ENCODE measurements at places on chromosomes 16 and 17.

DNA sequence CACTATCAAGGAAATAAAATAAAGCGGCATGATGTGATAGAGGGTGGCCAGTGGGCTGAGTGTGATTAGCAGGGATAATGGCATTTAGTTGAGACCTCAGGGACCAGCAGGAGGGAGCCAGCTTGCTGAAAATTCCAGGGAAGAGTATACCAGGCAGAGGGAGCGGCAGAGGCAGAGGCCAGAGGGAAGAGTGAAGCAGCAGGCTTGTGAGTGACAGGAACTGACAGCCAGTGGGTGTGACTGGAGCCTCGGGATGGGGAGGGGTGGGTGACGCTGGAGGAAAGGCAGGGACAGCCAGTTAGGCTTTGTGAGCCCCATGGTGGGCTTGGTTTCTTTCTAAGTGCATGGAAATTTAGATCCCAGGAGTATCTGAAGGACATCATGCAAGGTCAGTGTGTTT, 209.7 kb upstream of the CACNG3 start:
- no peak for DNase-seq

DNA sequence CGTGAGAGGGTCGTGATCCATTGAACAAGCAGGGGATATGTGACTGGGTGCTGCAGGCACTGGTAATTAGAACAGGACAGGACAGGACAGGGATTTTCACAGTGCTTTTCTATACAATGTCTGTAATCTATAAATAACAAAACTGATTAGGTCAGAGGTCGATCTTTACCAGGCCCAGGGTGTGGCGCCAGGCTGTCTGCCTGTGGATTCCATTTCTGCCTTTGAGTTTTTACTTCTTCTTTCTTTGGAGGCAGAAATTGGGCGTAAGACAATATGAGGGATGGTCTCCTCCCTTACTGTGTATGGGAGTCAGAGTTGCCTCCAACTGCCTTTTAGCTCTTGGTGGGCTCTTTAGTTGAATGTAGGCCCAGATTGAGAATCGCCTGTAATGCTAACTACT, 1.5 kb upstream of the ZNF764 start:
- no peak for DNase-seq

GRCh38 chr17:10135539-10136257, 62.7 kb downstream of the GAS7 start:
- peak; percentile 75 for DNase-seq

GRCh38 chr16:27950206-27950887, 113.2 kb downstream of the GSG1L start:
- no peak for DNase-seq

DNA sequence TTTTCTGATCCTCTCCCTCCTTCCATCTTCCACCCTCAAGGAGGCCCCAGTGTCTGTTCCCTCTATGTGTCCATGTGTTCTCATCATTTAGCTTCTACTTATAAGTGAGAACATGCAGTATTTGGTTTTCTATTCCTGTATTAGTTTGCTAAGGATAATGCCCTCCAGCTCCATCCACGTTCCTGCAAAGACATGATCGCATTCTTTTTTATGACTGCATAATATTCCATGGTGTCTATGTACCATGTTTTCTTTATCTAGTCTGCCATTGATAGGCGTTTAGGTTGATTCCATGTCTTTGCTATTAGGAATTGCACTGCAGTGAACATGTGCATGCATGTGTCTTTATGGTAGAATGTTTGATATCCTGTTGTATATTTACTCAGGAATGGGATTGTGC, 275.1 kb downstream of the BCAS3 start:
- DNase-seq: no peak

DNA sequence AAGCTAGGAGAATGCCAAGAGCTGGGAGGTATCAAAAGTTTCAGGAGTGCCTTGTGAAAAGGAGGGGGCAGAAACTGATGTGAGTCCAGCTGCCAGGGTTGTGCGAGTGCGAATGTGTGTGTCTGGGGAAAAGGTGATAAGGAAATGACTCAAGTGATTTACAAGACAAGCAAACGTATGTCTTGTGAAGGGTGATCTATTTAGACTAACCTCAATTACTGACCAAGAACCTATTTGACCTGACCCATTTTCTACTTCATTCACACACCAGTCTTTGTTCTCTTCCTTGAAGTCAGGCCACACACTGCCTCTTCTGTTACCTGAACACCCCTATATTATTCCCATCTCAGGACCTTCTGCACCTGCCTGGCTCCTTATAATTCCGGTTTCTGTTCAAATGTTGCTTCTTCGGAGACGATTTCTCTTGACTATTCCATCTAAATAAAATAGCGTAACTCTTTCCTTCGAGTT, 1.0 kb downstream of the GDE1 start:
- peak; percentile 14 for DNase-seq

GRCh38 chr17:80884811-80885210, 106.8 kb upstream of the CHMP6 start:
- no peak for DNase-seq

DNA sequence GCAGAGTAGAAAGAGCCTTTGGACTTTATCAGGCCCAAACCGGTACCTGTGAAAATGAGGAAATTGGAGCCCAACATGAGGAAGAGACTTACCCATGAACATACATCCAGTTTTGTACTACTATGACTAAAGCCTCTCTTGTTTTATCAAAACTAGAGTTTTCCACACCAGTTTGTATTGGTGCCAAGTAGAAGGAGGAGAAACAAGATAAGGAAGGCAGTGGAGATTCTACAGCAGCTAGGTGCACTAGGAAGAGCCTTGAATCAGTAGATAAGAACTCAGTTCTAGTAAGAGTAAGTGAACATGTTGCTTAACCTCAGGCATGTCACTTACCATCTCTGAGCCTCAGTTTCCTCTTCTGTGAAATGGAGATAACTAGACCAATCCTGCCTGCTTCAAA, 13.7 kb upstream of the TMEM132E start:
- no peak for DNase-seq

- DNase-seq: no peak
Measured at GRCh38 chr16:10663146-10663545, 31.6 kb downstream of the TEKT5 start.

DNA sequence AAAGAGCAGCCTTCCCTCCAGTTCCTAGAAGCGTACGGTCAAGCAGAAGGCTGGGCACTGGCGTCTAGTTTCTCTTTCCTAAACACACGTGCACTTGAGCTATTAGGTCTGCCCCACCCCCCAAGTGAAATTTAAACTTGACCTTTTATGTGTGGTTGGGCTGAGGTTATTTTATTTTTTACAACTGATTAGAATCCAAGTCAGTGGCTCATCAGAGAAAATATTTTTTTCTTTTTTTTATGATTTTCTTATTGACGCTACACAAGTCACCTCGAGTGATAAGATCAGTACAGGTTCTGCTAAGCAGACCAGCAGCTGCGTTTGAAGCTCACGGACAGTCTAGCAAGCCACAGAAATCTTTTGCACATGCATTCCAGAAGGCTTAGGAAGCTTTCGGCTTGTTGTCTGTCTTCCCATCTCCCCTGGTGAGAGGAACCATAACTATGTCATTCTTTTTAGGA, 95.1 kb downstream of the ZFHX3 start:
- DNase-seq: peak; percentile 66

DNA sequence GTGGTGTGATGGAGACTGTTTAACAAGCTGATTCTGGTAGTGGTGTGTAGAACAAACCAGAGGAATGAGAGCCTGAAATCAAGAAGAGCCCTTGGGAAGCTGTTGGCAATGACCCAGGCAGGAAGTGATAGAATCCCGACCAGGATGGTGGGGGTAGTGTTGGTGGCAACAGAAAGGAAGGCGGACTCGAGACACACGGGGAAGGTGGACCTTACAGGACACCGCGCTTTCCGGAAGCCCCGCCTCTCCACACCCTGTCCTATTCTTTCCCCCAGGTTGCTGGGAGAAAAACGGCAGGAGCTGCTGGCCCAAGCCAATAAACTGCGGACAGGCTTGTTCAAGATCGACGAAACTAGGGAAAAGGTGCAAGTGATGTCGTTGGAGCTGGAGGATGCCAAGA, 30.0 kb upstream of the KDM6B start:
- DNase-seq: no peak

DNA sequence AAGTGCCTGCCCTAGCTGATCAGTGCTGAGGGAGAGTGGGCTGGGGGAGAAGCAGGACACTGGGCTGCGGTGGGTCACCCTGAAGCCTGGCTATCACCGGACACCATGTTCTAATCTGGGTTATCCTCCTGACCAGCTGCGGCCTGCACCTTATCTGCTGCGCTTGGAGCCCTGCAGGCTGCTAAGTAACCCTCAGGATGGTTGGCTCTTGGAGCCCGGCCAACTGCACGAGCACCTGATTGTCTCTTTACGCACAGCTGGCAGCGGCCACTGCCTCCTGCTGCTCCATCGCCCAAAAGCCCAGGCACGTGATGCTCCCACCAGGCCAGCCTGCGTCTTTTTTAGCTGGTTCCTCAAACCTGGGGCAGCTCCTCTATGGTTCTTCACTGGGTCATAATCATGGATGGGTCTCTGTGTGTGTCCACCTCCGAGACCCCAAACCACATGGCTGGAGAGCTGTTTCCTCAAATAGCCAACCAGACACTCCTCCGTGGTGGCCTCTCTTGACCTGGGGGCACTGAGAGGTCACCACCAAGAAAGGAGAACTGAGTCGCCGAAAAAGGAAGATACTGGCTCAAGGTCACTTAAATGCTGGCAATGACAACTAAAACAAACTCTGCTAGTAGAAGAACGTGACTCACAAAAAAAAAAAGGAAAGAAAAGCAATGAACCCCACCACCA, 21.7 kb downstream of the SPHK1 start:
- no peak for DNase-seq

DNA sequence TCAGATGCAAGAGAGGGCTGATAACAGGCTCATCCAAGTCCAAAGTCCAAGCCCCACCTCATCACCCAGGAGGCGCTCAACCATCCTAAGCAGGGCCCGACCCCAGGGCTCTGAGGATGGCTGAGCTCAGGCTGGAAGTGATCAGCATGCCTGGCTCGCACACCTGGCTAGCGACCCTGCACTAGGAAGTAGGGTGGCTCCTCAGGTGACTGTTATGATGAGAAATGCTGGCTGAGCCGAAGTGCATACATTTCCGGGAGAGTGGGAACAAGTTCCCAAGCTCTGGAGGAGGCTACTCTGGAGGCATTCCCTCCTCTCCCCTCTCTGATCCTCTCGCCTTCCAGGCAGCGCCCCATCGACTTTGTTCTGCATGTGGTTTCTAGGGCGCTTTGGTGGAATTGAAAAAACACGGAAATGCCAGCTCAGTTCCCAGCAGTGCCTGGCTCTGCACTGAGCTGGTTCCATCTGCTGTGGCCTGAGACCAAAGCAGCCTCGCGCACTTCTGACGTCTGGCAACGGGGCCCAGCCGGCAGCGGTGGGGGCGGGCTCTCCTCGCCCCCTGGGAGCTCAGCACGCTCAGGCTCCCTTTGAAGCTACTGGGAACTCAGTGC, 130.3 kb downstream of the IRF8 start:
- no peak for DNase-seq

DNA sequence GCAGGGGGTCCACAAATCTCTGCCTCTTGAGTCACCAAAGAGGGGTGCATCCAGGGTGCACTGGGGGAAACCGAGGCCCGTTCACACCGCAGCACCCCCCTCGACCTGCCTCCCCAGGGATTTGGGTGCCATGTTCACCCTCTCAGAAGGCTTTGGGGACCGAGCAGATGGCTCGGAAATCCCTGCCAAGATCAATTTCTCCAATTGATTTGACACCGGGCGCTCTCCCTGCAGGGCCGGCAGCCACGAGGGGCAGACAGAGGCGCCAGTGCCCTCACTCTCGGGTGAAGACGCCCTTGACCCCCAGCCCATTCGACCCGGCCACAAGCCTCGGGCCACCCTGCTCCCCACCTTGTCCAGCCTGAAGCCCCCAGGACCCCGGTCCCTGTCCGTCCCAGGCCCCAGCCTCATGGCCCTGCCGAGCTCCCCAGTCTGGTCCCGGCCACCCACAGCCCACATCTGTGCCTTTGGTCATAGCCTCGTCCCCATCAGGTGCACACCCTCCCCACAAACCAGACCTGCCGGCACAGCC, 9.3 kb downstream of the SSTR5 start:
- DNase-seq: no peak

DNA sequence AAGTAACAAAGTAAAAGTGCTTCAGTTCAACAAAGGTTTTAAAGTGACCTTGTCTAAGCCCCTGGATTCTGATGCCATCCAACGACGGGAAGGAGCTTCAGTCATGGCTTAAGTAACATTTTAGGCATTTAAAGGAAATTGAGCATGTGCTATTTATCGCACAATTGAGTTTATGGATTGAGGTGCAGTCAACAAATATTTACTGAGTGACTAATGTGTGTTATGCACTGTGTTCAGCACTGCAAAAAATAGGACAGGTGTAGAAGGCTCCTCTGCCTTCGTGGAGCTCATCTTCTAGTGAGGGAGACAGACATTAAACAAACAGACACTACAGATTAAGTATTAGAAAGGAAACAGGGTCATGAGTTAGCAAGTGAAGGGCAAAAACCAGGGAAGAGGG, 12.5 kb downstream of the TMIGD1 start:
- DNase-seq: no peak

GRCh38 chr16:88065747-88066142, 114.5 kb downstream of the BANP start:
- no peak for DNase-seq

DNA sequence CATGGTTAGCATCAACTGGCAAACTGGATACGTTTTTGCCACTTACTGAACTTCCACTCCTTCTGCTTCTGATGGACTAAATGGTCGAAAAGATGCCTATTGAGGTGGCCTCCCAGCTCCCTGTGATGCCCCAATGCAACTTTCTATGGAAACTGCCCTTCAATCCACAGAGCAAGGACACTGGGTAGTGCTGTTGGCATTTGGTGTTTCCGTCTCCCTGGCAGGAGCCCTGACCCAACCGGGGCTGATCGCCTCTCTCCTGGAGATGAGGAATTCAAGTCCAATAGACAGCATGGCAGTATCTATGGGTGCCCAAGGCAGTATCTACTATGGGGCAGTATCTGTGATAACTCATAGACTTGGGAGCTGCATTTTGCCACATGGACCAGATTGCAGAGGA, 116.3 kb upstream of the IRX3 start:
- no peak for DNase-seq

DNA sequence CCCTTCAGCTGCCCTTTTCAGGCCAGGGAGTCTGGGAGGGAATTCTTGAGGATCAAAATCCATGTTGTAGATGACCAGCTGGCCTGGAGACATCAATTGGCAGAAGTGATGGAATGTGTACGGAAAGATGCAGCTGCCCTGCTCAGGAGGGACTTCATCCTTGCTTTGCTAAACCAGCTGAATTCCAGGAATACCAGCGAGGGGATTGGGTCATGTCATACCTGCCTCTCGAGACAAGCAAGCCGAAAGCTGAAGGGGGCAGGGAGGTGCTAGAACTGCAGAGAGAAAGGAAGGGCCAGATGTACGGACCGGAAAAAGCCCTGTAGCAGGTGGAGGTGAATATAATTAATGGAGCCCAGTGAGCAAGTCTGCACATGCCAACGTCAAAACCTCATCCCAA, 25.6 kb upstream of the NTN1 start:
- DNase-seq: no peak

DNA sequence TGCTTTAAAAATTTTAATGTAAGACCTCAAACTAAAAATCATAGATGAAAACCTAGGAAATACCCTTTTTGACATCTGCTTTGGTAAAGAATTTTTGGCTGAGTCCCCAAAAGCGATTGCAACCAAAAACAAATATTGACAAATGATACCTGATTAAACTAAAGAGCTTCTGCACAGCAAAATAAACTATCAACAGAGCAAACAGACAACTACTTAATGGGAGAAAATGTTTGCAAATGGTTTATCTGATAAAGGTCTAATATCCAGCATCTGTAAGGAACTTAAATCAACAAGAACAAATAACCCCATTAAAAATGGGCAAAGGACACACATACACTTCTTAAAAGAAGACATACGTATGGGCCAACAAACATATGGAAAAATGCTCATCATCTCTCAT, 242.5 kb downstream of the BCAS3 start:
- DNase-seq: no peak

Data from GM03348 (cell line).